ENCODE measurements at places on chromosomes 7 and 10.

- no peak for DNase-seq
These were observed 114.6 kb downstream of the DNAJC1 start for GRCh38 chr10:21888959-21889358.

DNA sequence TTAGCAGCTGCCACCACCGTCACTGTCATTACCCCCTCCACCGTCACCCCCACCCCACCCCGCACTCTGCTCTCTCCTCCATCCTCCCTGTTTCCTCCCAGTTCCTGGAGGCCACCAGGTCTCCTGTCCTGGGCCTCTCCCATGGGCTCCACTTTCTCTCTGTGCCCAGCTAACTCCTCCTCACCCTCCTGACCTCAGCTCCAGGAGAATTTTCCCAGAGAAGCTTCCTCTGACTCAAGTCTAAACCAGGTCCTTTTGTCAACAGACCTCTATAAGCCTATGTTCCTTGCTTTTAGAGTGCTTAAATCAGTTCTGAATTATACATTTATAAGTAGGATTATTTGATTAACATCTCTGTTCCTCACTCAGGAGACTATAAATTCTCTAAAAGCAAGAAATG, 150.0 kb downstream of the ARHGAP12 start:
- DNase-seq, result no peak

GRCh38 chr10:51542853-51543252, 156.5 kb downstream of the CSTF2T start:
- no peak for DNase-seq

DNA sequence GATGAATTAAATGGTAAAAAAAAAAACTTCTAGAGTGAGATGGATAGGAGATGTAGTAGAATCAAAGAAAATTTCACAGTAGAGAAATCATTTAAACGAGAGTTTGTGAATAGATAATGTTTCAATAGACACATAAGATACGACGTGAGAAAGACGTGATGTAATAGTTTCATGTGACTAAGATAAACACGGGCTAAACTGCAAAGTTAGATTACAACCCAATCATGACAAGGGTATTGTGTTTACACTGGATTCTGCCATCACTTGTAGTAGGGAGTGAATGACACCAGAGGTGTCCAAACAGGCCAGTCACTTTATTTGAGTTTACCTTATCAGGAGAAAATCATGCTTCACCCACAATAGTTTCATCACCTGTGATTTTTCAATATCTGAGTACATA, 21.6 kb downstream of the SEMA3D start:
- no peak for DNase-seq

GRCh38 chr10:12391206-12391605, 41.9 kb downstream of the CAMK1D start:
- no peak for DNase-seq

- DNase-seq, result peak; percentile 92
These were observed 55.8 kb downstream of the RBM17 start for GRCh38 chr10:6144406-6145165.
